ENCODE measurements at places on chromosomes 4 and X.

GRCh38 chr4:163726641-163727040 lies 232.2 kb downstream of the TMA16 start:
- DNase-seq: no peak

DNA sequence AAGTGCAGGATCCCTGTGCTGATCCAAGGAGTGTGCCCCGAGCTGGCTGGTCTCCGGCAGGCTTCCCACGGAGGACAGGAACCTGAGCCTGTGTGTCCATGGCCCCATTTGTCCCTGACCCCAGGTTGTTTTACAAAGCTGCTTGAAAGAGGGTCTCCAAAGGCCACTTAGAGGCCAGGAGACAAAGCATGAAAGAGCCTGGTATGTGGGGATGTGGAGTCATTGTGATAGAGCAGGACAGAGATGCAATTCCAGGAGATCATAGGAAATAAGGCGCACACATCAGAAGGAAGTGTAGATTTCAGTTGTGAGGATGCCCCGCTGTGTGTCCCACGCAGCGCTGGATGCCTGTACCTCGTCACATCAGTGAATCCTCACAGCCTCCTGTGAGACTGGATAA lies 48.0 kb downstream of the TENM3 start:
- no peak for DNase-seq

GRCh38 chr4:8740666-8741395 lies 130.8 kb downstream of the HMX1 start:
- DNase-seq: no peak

- no peak for DNase-seq
These were observed 33.4 kb upstream of the MSMO1 start for GRCh38 chr4:165293927-165294649.

- DNase-seq: no peak
These were observed 1.1 kb downstream of the AFF2 start for GRCh38 chrX:148501386-148502066.

DNA sequence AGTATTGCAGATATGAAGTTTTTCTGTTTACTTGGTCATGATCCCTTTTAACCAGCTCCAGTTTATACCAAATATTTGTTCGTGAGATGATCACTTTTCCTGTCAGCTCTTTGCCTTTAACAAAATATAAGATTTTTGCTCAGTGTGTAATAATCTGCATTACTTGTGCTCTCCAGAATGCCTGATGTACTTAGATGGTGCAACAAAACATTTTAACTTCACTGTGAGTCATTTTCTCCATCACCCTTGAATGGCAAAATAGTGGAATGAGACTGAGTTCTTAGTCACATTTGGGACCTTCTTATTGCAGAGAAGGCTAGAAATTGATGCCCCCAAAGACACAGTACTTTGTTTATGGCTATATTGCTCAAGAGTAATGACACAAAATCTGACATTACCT lies 252.0 kb downstream of the FRMPD4 start:
- no peak for DNase-seq

DNA sequence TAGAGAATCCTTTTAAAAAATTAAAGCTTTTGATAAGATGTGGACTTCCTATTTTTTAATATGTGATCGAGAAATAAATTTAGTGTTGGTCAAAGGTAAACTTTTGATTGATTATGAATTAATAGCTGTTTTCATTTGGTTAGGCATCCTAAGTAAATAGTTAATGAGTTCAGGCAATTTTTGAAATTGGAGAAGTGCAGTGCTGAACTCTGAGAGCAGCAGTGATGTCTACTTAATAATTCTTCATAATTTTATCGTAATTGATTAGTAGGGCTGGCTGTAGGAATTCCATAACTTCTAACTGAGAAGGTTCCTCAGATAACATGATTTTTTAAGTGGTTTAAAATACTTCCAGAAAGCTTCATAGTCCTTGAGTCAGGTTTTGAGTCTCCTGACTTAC lies 1.5 kb downstream of the MND1 start:
- no peak for DNase-seq

DNA sequence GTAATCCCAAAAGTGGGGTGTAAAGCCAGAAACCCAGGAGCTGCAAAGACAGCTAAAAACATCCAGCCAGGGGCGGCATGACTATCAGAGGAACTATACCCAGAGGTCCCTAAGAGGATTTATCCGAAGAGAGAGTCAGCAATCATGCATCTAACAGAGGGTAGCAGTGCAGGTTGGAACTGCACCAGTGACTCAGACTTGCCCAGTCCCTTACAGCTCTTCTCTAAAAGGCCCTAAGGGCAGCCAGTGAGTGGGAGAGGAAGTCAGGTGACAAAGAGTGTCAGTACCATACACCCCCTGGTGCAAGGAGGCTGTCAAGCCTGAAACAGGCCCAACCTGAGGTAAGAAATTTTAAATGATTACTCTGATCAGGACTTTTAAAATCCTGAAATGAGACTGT lies 88.1 kb downstream of the CAMK2D start:
- DNase-seq: no peak

DNA sequence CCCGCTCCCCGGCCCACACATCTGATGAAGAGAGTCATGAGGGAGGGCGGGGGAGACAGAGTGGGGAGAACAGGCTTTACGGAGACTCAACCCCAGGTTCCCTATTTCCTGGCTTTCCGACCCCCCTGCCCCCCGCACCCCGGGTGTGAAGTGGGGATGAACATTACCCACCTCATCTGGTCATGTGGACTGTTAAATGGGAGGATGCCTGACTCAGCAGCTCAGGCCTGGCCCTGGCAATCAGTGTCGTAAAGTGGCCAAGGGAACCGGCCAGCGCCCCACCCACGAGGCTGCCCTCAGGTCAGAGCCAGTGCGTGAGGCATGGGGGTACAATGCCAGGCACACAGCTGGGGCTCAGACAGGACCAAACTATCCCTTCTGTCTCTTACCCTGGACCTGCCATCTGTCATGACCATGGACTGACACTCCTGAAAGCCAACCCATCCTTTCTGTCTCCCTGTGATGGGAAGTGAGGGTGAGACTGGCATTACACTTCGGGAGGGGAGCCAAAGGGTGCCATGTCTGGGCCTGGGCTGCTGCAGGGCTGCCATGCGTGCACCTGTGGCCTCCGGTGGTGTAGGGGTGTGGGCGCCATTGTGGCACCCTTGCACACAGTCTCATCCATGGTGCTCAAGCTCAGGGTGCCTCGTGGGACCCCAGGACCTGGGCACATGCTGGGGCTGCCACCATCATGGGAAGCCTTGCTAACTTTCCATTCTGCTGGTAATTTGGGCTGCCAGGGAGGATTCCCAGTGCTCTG lies 106.1 kb upstream of the PSAPL1 start:
- DNase-seq: no peak

DNA sequence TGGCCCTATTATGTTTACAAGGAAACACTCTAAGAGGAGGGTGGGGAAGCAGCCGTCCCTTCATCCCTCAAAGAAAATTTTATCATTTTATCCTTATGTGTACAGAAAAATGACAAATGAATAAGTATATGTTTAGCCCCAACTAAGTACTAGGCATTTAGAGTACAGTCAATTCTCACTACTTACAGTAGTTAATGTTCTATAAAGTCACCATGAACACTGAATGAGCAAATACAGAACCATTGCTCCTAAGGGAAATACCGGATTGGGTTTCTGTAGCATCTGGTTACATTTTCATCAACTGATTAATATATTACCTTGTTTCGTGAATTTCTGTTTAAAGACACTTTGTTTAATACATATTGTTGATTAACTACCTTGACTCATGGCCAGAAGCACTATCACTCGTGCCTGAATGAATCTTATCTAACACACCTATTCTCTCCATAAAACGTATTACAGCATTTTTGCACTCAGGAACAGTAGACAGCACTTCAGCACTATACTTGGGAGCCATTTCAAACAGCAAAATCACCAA lies 109.3 kb downstream of the ASB9 start:
- no peak for DNase-seq

- DNase-seq: no peak
These were observed 49.5 kb upstream of the IBSP start for GRCh38 chr4:87749883-87750282.

GRCh38 chrX:81367291-81367690 lies 165.4 kb downstream of the SH3BGRL start:
- DNase-seq: no peak

All from ureter (tissue), 1 donor.